ENCODE measurements at places on chromosomes 3 and 15.

GRCh38 chr3:60659098-60659497, 592.2 kb downstream of the FHIT start:
- DNase-seq = no peak

DNA sequence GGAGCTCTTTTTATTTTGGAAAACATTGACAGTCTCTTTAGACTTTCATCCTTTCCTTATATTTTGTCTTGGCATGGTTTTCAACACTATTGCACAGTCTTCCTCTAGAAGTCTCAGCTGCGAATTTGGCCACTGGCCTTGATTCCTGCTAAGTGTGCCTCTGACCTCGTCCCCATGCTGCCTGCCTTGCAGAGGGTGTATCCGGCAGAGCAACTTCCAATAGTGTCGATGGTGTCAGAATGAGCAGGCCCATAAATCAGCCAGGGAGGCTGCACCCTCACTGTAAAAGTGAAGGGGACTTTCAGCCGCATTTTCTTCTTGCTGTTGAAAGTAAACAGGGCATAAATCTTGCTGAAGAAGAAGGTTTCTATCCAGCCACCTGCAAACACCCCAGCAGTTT, 336.7 kb upstream of the TRIM42 start:
- DNase-seq = no peak

GRCh38 chr3:176964661-176965060, 232.6 kb downstream of the TBL1XR1 start:
- DNase-seq = no peak

- no peak for DNase-seq
Measured at GRCh38 chr3:174202561-174202960, 656.6 kb upstream of the NAALADL2 start.

DNA sequence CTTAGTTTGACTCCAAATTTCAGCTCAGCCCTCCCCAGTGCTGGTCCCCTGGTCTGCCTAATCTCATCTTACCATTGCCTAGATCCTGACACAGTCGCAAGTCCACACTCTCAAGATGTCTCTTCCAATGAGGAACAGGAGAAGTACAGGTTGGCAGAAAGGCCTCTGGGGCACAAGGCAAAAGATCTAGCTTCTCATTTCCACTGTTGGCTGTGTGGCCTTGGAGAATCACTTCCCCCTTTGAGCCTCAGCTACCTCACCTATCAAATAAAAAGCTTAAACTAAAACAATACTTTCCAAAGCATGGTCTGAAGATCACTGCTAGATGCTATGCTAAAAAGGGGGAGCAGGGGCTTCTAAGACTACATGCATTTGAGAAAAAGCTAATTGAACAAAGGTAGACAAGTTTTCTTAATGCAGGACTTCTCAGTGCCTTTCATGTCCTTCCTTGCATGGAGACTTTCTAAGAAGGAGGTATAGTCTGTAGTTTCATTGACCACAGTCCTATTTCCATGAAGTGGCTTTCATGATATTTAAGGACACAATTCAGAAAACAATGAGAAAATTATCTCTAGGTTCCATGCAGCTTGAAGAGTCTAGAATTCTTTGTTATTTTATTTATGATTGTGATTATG, 118.0 kb upstream of the RAD18 start:
- no peak for DNase-seq

- no peak for DNase-seq
Measured at GRCh38 chr15:31501536-31502157, 175.0 kb downstream of the KLF13 start.

DNA sequence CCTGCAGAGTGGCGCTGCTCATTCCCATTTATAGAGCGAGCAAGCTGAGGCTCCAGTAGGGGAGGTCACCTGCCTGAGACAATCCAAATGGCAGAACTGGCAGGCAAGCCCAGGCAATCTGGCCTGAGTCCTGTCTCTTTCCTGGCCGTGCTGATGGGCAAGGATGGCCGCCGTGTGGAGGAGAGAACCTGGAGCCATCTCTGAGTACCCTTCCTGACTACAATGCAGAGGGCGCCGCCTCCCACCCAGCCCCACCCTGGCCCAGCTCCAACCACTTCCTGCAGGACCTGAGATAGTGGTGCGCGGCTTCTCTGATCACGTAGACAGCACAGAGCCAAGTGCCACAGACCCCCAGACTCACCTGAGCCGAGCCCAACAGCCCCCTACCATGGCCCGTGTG, 7.0 kb downstream of the TLR9 start:
- no peak for DNase-seq

DNA sequence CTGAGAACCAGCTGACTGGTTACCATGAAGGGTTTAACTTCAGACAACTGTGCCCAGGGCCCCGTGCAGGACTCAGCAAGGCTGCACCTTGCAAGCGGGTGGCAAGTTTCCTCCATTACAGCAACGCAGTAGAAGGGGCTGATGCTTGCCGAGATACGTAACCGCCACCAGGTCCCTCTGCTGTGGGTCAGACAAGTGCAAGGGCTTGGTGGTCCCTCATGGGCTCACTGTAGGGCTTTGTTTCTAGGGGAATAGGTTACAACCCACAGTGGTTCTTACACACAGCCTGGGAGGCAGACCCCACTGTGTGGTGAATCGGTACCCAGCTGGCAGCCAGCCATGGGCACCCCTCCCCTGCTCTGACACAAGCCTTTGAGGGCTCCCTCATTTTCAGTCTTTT, 15.5 kb upstream of the SNRPA1 start:
- peak; percentile 71 for DNase-seq

- no peak for DNase-seq
Measured at GRCh38 chr3:151843275-151843674, 29.4 kb downstream of the AADAC start.

- no peak for DNase-seq
Measured at GRCh38 chr3:18989237-18989795, 159.0 kb upstream of the KCNH8 start.

DNA sequence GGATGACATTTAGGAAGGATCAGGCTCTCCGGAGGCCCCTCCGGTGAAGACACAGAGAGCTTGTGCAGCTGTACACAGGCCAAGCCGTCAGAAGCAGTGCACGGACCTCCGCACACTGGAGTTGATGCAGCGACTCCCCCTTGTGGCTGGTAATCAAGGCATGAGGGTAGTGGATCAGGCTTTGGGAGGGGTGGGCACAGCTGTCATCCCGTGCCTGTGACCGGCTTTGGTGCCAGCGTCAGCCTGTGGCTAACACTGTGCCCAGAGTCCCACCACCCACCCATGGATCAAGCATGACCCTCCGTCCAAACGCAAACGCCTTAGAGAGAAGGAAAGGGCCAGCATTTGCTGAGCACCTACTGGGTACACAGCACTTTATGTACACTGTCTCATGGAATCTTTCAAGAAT, 8.2 kb upstream of the GRIP2 start:
- DNase-seq = no peak

- DNase-seq = no peak
Measured at GRCh38 chr3:35680866-35681650, 41.7 kb downstream of the ARPP21 start.

DNA sequence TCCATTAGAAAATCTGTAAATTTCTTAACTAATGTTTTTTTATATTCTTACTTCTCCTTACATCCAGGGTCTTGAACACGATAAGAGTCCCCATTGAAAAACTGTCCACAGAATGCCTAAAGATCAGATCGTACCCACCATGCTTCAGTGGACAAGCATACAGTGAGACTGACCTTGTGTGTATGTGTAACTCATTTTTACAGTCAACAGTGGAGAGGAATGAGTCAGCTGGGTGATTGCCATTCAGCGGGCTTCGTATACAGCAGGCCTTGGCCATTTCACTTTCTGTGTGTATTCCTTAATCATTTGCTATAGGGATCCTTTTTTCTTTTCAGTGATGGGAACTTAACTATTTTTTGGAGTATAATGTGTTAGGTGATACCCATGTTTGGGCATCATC, 10.6 kb downstream of the PARP14 start:
- DNase-seq = no peak

GRCh38 chr3:106745344-106746168, 631.7 kb upstream of the CCDC54 start:
- DNase-seq = no peak

GRCh38 chr3:195895078-195895860, 13.1 kb downstream of the TNK2 start:
- DNase-seq = no peak

DNA sequence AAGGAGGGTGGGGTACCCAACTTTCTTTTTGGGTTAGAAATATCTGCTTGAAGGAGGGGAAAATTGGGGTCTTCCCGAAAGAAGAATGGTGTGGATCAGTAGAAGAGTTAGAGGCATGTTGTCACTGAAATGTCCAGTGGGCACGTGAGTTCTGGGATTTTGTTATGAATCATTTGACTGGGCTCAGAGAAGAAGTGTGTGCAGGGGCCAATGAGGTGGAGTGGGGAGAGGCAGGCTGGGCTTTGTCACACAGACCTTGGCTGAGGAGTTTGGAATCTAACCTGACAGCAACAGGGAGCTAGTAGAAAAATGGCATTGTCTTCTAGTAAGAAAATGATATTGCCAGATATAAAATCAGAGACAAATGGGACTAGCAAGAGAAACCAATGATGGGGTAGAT, 436.8 kb downstream of the MFSD1 start:
- DNase-seq = no peak

GRCh38 chr3:25789596-25790556, at the start of gene OXSM:
Gene OXSM (plus strand): TSS chr3:25790090. CDS start chr3:25791021, 931 bp downstream.
- peak; percentile 96 for DNase-seq

DNA sequence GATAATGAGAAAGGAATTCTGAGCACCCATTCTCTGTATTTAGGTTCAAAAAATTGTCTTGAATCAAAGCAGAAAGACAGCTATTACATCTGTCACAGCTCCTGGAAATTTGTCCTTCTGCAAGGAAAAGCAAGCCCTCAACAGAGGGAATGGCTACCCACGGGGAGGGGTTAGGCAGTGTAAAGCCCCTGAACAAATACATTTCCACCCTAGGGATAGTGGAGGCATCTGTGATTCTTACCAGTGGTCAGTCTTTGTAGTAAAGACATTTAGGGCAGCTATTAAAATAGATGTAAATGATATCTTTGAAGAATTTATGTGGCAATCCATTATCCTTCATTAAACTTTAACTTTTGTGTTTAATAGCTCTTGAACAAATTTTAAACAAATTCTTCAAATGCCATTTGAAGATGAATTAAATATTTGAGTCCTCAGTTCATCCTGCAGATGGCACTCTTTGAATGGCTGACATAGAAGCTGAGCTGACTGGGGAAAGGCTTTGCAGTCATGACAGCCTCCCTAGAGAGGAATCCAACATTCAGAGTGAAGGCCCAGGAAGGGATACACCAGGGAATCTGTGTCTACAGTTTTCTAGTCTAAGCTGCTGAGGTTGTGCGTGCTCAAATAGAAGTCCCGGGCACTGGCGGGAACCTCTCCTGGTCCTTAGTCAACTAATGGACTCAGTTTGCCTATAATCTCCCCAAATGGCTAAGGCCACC, 359.7 kb upstream of the ROPN1 start:
- no peak for DNase-seq

DNA sequence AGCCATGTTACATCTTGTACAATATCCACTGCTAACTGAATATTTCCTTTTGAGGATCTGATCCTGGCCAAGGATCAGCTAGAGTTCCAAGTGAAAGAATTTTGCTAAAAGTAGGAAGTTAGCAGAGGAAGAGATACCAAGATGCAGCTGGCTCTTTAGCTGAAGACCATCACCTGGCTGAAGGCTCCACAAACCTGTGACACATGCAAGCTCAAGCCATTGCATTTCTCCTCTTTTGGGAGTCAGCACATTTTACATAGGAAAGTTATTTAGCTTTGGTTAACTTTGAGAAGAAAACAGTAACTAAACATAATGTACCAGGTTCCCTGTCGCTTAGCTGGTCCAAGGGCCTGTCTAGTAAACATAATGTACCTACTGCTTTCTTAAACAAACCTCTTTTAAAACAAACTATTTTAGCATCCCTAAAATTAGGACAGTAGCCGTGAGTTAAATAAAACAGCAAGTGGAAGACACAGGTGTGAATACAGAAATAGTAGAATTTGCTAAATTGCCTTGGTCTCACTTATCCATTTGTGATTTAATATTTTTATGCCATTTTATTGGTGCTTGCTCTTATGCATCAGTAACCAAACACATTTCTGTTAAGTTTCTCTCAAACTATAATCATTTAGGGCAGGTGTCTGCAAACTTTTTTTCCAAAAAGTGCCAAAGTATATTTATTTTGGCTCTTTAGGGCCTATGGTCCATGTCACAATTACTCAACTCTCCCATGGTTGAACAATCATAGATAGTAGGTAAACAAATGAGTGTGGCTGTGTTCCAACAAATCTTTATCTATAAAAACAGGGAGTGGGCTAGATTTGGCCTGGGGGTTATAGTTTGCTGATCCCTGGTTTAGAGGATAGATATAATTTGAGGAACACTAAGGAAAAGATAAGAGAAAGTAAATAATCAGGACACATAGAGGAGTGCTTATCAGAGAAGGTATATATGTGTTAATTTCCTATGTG, 11.2 kb downstream of the GCSAM start:
- no peak for DNase-seq

DNA sequence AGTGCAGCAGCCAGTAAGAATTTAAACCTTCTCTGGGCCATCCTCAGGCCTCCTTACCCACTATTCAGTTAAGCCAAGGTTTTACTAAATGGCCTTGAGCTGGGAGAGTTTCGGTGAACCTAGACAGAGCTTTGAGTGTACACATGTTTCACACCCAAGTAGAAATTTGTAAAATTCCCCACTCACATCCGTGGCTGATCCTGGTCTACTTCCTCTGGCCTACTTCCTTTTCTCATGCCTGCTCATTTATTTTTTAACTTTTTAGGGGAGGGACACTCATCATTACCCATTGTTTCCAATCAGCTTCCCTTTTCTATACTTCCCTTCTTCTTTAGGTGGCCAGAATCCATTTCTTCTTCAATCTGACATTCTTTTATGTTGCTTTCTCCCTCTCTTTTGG, 7.6 kb downstream of the CX3CR1 start:
- DNase-seq = no peak

DNA sequence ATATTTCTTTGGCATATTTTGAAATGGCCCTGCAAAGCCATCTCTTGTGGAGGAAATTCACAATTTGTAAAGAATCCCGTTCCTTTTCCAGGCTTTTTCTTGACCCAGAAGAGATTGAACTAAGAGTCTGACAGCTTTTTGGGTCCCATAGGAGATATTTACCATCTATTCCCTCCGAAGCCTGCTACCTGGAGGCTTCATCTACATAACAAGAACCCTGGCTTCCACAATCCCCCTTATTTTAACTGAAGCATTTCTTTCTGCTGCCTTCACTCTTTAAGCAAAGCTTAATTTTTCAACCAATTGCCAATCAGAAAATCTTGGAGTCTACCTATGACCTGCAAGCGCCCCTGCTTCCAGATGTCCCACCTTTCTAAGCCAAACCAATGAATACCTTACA, 248.1 kb upstream of the GADL1 start:
- DNase-seq = no peak

DNA sequence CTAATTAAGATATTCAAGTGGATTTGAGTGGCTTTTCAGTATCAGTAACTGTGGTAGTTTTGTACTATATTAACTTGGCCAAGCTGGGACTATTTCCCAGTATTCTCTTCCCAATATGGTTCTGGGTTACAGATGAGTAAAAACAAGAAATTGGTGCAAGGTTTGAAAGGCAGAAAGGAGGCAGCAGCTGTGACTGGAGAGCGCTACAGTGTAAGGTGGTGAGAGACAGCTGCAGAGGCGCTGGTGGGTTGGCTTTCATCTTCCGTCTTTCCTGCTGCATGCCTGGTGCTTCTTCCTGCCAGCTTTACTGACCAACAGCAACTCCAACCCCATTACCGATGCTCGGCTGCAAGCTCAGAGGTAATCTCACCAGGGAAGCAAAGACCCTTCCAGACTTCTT, 9.8 kb downstream of the DPH3 start:
- DNase-seq = no peak

GRCh38 chr3:67947808-67948508, 293.5 kb upstream of the SUCLG2 start:
- no peak for DNase-seq

Measured in mesenteric fat pad (tissue), 1 donor.